ENCODE measurements at places on chromosomes 4 and X. TPM values are rescaled to one million over a fixed set of nuclear protein-coding genes. Genes with fewer than 3 reads are reported as not detected.

RAB33A gene
- 0.90 TPM for polyA plus RNA-seq

TRPC3 gene
- 6.3 TPM for polyA plus RNA-seq

POU3F4 gene
- polyA plus RNA-seq: not detected

RBMX gene
- polyA plus RNA-seq: 528 TPM

DNA sequence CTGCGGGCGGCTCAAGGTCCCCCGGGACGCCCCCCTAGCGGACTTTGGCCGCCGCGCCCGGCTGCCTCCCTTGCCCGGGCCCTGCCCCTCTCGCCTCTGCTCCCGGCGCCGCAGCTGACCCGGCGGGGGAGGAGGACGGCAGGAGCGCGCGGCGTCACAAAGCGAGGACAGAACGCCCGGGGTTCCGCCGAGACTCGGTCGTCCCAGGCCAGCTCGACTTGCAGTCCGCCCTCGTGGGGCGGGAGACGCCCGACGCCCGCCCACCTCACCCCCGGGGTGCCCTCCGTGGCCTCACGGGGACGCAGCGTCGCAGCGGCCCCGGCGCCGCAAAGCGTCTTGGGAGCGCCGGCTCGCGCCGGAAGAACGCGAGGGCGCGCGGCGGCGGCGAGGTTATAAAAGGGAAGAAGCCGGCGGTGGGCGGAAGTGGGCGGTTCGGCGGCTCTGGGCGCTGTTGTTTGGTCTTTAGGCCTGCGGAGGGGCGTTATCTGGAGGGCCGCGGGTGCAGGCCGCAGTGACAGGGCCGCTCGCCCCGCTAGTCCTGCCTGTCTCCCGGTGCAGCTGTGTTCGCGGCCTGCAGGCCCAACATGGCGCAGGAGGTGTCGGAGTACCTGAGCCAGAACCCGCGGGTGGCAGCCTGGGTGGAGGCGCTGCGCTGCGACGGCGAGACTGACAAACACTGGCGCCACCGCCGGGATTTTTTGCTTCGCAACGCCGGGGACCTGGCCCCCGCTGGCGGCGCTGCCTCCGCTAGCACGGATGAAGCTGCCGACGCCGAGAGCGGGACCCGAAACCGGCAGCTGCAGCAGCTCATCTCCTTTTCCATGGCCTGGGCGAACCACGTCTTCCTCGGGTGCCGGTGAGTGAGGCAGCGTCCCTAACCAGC is at the start of gene CDKN2AIP:
TSS of gene CDKN2AIP (plus strand) at position 423 of the 883 bp plus-strand sequence. CDS start at position 585, 162 bp downstream.
- DNase-seq: peak; percentile 99

DNA sequence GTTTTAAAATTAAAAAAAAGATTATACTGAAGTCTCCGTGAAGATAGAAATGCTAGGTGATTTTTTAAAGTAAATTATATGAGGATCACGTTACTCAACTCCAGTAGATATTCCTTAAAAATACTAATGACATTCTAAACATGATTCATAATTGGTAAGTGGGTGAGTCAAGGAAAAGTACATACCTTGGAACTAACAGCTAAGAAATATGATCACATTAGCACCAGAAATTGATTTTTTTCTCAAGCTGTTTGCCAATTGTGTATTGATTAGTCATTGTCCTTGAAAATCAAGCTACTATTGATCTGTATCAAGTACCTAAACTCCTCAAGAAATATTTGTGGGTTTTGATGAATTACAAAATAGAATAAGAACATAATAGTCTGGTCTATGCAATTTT is 362.6 kb upstream of the PPP1R2C start:
- DNase-seq: no peak

DNA sequence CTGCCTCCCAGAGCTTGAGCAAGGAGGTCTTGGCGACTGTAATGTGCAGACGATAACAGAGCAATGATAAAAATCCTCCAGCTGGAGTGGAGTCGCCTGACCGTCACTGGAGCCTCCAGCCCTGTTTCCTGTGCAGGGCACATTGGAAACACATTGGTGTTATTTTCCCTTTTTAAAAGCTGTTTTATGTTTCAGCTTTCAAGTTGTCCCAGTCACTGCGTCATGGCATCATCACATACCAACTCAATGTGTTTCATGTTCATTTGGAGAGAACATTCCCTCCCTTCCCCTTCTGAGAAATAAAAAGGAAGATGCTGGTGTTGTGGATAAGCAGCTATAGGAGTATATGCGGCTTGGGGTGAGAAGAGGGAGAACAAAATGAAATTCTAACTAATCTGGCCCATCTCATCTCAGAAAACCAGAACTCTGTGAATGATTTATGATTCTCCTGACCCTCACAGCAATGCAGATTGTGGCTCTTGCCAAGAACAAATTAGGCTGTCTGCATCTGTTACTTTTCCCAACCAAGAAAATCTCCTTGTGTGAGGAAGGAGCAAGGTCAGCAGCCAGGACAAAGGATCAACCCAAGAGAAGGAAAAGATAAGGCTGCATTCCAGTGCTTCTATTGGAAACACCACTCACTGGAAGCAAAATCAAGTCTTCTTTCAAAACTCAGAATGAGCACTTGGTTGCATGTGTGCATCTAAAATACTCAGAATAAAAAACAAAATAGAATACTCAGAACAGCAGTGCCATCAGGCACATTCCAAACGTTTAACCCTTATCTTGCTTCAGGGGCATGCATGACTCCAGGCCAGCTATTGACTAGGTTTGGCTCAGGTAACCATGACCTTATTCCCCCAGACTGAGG is 134.4 kb downstream of the RASL11B start:
- peak; percentile 63 for DNase-seq

GRCh38 chr4:1026115-1026514 is 14.7 kb downstream of the FGFRL1 start:
- DNase-seq: no peak

GRCh38 chrX:95367286-95367685 is 1317.4 kb upstream of the DIAPH2 start:
- DNase-seq: no peak

GRCh38 chr4:51851090-51851936 is 8.4 kb downstream of the DCUN1D4 start:
- no peak for DNase-seq
